HuH-7 (cell line): ENCODE measurements at places on chromosomes 7 and 10.
A peak's percentile ranks its signal among the peaks of the same experiment; 100 is the strongest.

- DNase-seq: no peak
Measured at GRCh38 chr7:131471250-131472004, 85.0 kb downstream of the PODXL start.

- DNase-seq: no peak
Measured at GRCh38 chr10:100769481-100769880, 24.1 kb downstream of the PAX2 start.

GRCh38 chr7:24907311-24907886, 72.6 kb downstream of the OSBPL3 start:
- no peak for DNase-seq

DNA sequence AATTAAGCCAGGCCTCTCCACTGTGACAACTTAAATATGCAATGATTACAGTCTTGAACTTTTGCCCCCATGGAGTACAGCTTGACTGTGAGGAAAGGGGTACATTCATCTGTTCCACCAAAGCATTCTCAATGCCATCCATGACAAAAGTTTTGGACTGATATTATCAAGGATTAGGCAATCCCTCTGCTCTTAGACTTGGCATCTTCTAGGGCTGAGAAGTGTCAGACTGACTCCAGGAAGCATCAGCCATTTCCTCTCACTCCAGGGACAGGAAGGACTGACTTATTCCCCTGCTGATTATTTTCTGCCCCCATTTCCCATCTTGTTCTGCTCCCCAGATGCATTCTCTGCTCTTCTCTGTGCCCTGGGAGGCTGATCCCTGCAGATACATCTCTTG, 69.7 kb downstream of the ZNF365 start:
- no peak for DNase-seq

- DNase-seq: no peak
Measured at GRCh38 chr7:154942691-154943090, 60.2 kb downstream of the PAXIP1 start.

DNA sequence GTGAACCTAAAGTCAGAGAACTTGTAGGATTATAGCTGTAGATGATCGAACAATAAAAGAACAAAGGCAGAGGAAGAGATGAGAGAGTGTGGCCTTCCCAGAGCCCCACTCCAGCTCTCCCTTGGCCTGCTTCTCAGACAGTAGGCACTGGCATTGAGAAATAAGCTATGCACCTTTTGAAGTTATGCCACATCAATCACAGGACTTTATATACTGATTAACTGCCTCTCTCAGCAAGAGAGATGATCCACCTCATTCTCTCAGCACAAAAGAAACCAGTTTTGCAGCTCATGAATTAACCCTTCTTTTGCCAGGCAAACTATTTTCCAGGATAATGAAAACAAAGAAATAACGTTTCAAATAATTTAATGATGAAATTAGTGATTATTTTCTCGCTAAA, 22.0 kb upstream of the CTTNBP2 start:
- no peak for DNase-seq

- no peak for DNase-seq
Measured at GRCh38 chr10:16606421-16606820, 84.7 kb upstream of the C1QL3 start.

DNA sequence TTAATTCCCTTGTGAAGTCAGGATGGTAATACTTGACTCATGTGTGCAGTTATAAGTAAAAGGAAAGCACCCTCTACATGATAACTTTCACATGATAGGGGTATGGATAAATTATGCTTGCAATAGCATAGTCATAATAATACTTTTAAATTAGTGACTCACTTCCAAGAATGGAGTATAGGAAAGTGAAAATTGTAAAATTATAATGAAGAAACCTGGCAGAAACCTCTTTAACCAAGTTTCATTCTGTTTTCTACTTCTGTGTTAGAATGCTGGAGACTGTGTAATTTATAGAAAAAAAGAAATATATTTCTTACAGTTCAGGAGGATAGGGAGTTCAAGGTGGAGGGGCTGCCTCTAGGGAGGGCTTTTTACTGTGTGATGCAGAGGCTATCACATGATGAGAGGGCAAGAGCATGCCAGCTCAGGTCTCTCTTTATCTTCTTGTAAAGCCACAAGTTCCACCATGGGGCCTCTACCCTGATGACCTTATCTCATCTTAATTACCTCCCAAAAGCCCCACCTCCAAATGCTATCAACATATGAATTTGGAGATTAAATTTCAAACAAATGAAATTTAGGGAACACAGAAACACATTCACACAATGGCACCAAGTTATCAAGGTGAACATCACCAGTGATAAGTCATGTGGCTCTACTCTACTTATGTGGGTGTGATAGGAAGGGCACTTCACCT, 43.2 kb downstream of the HDAC9 start:
- no peak for DNase-seq

- peak; percentile 7 for DNase-seq
Measured at GRCh38 chr7:39130857-39131526, 153.3 kb downstream of the POU6F2 start.

- DNase-seq: no peak
Measured at GRCh38 chr7:114976666-114977065, 54.8 kb downstream of the MDFIC start.

- DNase-seq: no peak
Measured at GRCh38 chr7:157980774-157981173, 606.8 kb downstream of the PTPRN2 start.

DNA sequence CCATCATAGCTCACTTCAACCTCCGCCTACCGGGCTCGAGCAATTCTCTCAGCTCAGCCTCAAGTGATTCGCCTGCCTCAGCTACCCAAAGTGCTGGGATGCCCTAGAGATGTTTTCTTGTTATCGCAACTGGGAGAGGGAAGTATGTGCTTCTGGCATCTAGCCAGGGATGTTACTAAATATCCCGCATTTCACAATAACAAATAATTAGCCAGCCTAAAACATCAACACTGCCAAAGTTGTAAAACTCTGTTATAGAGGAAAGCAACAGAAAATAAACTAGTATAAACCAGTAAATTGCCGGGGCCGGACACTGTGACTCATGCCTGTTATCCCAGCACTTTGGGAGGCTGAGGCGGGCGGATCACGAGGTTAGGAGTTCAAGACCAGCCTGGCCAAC, 7.2 kb downstream of the INA start:
- DNase-seq: no peak

DNA sequence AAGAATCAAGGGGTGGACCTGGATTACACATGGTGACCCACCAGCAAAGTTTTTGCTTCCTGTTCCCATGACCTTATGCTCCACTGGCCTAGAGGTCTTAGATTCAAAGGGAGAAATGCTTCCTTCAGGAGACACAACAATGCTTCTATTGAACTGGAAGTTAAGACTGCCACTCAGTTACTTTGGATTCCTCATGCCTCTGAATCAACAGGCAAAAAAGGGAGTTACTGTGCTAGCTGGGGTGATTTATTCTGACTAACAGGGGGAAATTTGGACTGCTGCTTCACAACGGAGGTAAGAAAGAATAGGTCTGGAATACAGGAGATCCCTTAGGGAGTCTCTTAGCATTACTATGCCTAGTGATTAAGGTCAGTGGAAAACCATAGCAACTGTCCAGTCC, 10.3 kb downstream of the TMEM229A start:
- no peak for DNase-seq

DNA sequence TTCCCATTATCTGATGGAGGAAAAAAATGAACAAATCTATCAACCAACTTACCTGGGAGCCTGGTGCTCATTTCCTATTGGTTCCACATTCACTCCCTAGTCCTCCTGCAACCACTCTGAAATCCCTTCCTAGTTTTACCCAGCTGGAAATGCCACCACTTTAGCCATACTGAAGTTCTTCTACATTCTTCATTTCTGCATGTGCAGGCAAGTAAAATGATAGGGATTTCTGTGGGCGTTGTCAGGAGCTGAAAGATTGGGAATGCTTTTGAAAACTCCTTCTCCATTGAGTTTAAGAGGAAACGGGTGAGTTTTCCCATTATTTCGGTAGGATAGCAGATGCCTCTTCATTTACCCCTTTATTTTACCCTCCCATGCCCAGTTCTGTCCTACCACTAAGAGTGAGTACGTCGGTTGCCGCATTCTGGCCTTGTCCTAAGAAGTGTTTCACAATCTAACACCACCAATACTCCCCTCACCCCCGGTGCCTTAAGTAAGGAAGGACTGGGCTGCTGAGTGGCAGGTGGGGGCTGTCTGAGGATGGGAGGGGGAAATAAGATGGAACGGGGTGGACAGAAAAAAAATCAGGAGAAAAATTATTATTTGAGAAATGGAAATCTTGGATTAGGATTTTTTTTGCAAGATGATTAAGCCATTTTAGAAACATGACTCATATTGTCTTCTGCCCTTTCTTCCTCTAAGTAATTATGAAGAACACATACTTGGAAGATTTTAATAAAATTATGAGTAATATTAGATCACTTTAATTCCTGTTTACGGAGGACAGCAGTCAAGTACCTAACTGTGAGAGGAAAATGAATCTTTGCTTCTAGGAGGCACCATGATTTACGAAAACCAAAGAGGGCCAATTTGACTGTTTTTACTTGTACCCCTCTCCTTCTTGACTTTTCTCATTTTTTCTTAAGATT, 13.2 kb upstream of the TAS2R60 start:
- DNase-seq: no peak

DNA sequence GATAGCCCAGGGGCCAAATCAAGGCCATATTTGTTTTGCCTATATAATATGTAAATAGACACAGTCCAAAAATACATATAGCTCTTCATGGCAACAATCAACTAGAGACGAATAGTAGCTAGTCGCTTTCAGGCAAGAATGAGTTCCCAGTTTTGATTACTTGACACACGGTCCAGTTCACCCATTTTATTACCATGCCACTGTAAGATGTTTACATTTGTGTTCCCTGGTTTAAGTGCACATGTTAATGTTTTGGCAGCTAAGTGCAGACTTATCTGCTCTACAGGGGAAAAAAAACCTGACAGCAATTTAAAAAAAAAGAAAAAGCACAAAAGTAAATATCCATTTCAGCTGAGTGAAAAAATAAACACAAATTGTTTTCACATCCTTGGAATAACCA, 213.1 kb downstream of the TPK1 start:
- no peak for DNase-seq

GRCh38 chr10:78419481-78420265, 386.0 kb downstream of the RPS24 start:
- no peak for DNase-seq

DNA sequence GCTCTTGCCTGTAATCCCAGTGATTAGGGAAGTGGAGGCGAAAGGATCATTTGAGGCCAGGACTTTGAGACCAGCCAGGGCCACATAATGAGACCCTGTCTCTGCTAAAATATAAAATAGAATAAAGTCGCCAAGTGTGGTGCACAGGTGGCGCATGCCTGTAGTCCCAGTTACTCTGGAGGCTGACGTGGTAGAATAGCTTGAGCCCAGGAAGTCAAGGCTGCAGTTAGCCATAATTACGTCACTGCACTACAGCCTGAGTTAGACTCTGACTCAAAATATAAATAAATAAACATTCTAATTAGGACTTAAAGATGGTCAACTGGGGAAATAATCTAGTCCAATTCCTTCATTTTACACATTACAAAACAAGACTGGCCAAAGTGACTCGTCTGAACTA, 768 bp downstream of the CHCHD2 start:
- DNase-seq: no peak

DNA sequence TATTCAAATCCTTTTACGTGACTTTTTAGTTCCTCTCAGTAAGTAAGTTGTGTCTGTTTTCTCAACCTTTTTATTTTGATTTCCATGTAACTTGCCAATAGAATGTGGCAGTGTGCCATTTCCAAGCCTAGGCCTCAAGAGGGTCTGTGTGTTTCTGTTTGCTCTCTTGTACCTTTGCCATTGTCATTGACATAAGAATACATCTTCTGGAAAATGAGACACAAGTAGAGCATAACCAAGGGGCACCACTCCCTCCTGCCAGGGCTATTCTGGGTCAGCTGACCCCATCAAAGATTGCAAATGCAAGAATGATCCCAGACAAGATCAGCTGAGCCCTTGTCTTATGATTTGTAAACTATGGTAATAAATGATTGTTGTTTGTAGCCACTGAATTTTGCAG, 524.0 kb downstream of the IPMK start:
- DNase-seq: no peak

- no peak for DNase-seq
Measured at GRCh38 chr10:120503689-120504088, 46.7 kb downstream of the PLPP4 start.

GRCh38 chr10:63976538-63976937, 455.3 kb downstream of the REEP3 start:
- peak; percentile 31 for DNase-seq

- DNase-seq: no peak
Measured at GRCh38 chr7:33700001-33700899, 205.1 kb upstream of the BMPER start.
